ENCODE measurements at places on chromosomes 1 and 21.

DNA sequence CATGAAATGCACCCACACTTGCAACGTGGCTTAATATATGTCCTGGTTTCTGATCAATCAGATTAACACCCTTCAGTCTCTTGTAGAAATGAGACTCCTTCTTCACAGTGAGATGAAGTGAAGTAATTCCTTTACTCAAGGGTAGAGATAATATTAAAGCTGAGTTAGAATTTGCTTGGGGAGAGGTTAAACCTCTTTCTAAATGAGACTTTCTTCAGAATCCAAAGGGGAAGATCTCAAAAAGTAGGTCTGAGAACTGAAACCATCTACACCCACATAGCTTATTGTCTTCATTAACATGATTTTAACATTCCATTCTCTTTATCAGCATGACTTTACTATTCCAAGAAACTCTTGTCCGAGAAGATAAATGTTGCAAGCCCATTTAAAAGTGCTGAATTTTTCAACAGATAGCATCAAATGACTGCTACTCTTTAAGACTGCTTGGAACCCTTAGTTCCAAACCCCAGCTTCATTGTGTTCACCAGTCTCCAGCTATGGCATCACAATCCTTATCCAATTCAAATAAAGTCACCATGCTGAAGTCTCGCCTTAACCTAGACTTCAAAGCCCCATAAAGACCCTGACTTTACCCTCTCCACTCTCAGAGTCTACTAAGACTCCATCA is 19.2 kb upstream of the TRAF3IP3 start:
- no peak for DNase-seq

DNA sequence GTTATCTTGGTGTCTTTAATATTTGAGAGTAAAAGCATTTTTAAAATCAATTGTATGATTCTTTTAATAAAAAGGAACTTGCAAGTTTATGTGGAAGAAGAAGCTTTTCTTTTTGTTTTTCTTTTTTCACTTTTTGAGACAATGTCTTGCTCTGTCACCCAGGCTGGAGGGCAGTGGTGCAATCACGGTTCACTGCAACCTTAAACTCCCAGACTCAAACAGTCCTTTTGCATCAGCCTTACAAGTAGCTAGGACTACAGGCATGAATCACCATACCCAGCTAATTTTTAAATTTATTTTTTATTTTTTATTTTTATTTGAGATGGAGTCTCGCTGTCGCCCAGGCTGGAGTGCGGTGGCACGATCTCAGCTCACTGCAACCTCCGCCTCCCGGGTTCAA is 34.1 kb downstream of the CMPK1 start:
- no peak for DNase-seq

DNA sequence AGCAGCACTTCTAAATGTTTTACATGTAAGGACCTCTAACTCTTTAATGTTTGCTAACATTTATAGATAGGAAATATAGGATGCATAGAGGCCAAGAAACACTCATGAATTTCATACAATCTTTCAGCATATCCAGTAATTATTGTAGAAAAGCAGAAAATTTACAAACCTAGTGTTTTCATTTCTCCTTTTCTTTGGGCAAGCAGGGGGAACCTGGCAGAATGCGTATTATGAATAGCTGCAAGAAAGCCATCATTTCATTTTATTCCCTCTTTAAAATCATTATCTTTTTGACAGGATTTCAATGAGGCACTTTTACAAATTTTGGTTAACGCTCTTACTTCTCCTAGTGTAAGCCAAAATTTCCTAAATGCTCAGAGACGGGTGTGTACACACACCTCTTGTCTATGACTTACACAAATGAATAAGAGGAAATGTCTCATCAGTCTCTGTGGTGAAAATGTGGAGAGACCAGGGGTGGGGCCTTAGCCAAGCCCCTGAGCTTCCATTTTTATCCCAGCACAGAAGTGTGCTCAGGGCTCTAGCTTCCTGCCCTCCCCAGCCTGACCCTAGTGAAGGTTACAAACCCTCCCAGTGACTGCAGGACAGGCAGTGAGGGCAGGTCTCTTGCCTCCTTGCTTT is 91.6 kb downstream of the LRRC8C start:
- DNase-seq: no peak

- no peak for DNase-seq
These were observed 40.8 kb upstream of the C1orf174 start for GRCh38 chr1:3940754-3941345.

- no peak for DNase-seq
These were observed 422 bp upstream of the RSBN1 start for GRCh38 chr1:113812661-113813135.

- DNase-seq: no peak
These were observed 20.1 kb downstream of the GALNT2 start for GRCh38 chr1:230087028-230087716.

DNA sequence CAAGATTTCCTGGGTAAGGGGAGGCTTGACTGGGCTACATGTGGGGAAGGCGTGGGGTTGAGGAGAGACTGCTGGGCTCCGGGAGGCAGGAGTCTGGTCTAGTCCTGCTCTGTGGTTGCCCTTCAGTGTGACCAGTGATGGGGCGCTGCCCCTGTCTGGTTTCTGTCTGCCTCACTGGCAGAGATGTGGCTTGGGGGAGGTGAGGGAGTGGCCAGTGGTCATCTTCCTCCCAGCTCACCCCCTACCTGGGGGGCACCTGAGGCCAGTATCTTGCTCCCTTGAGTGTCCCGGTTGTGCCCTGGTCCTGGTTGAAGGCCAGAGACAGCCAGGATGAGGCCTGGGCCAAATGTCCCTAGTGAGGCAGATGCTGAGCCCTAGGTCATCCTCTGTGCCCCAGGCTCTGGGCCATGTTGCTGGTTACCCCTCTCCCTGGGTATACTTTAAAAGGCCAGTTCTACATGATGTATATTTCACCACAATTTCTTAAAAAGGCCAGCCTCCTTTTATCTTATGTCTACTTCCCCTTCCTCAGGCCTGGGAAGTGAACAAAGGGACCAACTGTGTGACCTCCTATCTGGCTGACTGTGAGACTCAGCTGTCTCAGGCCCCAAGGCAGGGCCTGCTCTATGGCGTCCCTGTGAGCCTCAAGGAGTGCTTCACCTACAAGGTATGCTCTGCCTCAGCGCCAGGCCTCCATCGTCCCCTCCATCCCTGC is 10.5 kb downstream of the FAAH start:
- DNase-seq: no peak

GRCh38 chr1:4407851-4408250 is 246.6 kb upstream of the AJAP1 start:
- DNase-seq: no peak

DNA sequence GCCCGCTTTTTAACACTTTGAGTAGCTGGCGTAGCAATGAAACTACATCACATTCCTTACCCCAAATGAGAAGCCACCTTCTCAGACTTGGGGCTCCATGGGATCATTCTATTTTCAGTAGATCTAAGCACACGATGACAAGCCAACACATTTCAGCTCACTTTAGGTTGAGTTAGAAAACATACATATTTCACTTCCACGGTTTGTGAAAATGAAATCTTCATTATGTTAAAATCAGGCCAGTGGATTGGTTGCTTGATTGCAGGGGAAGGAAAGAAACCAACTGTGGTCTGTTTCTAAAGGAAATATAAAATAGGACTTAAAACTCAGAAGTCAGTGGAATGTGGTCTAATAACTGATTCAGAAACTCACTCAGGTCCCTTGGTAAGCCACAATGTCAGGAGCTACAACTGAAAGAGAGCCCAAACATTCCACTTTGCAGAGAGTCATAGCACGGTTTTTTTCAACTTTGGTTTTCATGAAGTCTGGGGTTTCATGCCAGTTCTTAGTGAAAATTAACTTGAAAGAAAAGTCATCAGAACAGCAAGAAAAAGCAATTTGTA is 82.3 kb upstream of the TIAM1 start:
- no peak for DNase-seq

GRCh38 chr1:180937624-180938225 is 25.0 kb downstream of the KIAA1614 start:
- no peak for DNase-seq

Measured in CD4-positive, alpha-beta memory T cell (primary cell).